ENCODE measurements at places on chromosomes 6 and 20.

DNA sequence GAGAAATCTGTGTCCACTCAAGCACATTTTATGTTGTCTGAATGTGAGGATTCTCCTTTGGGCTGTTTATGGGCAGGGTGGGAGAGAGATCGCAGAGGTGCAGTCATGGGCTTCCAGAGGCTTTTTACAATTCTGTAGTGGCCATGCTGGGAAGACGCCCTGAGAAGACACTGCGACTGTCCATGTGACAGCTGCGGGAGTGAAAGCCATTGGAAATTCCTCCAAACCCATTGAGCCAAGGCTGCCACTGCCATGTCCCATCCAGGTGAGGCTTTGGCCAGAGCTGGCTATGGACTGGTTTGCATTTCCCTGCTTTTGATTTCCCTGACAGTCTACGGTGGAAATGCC lies 216.9 kb upstream of the ECI2 start:
- DNase-seq = no peak

GRCh38 chr6:130937942-130938604 lies 110.9 kb downstream of the SMLR1 start:
- DNase-seq = peak; percentile 61

DNA sequence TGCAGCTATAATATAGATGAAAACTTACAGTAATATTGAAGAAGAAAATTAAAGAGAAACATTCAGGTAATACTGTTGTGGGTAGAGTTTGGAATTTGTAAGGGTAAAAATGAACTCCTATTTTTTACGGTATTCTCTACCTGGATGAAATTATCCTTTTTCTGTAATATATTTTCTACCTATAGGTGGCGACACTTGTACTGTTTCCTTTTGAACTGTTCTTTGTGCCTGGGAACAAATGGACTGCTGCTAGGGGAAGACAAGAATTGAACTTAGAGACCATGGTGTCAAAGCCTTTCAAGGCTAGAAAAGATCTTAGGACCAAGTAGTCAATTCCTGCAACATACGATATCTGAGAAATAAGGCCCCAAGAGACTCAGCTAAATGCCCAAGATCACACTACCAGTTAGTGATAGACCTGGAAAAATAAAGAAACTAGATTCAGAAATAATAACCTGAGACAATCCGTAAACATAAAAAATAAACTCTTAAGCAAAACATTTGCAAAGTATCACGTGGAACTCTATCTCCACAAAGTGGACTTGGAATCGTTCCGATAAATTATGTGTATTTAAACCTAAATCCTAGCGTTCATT lies 383.8 kb downstream of the TFAP2A start:
- peak; percentile 24 for DNase-seq

DNA sequence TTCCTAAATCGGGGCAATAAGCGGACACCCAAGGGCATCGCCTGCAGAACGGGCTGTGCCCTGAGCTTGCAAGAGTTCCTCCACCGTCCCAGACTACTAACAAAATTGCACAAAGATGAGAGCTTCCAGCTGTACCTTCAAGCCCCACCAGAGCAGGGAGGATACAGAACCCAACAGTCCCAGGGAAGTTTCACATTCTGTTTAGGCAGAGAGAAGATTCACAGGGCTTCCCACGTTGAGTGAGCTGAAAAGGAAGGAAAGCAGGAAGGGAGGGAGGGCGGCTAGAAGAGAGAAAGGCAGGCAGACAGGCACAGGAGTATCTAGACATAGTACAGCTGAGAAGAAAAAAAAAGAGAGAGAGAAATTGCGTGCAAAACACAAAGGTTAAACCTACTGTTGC lies 112.6 kb upstream of the AFDN start:
- no peak for DNase-seq

GRCh38 chr6:124027392-124027791 lies 223.7 kb downstream of the NKAIN2 start:
- DNase-seq = no peak

DNA sequence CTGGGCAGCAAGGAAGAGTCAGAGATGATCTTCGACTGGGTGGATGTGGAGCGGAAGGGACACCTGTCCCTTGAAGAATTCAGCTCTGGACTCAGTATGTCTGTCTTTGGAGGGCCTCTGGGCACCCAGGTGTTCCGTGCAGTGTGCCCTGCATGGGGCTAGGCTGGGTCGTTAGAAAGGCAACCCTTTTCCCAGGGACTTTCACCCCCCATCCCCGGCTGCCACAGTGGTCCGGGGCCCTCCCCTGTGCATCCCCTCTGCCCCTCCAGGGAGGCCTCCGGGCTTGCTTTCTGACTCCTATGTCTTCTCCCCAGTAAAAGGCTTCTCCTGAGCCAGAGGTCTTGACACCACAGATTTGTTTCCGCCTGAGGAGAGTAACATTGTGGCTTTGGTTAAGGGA lies 16.2 kb downstream of the RAB44 start:
- no peak for DNase-seq

DNA sequence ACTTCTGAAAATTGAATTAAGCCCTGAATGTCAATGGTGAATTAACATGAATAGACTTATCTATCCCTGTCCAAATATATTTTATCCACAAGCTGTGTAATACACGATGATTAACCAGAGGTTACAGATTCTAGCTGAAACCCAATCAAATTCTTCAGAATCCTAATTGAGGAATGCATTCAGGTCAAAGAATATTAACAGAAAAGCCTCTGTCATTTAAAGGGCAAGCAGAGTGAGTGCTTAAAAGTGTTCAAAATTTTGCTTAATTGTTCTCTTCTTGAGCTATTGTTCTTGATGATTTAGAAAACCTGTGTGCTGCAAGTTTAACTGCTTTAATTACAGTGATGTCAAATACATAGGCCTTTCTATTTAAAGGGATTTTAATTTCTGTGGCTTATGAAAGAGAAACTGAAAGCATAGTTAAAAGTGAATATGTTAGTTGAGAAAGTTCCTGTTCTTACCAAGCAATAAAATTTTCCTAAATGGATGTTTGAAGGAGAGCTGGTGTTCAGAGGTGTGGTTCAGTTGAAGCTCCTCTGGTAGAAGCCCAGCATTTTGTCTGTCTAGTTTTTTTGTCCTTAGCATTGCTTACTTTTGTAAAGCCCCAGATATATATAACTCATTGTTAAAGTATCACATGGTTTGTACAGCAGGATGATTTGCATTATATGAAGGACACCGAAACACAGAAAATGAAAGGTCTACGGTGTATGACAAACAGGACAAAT lies 466.3 kb upstream of the PLCB4 start:
- no peak for DNase-seq

DNA sequence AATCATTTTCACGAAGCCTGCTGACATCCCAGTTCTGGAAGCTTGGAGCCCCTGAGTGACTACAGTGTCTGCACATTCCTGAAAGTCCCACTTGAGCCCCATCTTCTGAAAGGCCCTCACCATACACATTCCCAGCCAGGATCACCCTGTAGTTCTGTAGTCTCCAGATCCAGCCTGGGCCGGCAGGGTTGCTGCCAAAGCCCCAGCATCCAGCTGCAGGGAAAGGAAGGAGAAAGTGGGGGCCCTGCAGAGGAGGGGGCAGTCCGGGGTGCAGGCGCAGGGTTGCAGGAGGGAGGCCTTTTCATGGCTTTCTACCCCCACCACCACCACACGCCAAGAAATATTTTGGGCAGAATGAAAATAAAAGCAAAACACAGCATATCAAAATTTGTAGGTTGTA lies 26.0 kb downstream of the MDFI start:
- no peak for DNase-seq

- DNase-seq = no peak
Measured at GRCh38 chr6:75065523-75065922, 140.3 kb downstream of the COL12A1 start.

DNA sequence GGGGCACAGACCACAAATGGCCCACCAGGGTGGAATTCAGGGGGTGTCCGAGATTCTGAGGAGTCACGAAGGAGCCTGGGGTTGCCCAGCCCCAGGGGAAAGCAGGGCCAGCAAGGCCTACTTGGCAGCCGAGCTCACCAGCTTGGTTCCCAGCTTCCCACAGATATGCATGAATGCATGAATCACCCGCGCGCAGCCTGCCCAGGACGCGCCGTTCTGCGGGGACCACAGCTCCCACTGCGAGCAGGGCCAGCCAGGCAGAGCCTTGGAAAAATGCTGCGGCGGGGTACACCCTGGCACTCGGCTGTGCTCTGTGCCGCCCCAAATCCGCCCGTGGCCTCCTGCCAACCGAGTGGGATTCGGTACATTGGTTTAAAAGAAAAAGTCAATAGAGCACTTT lies 211.0 kb downstream of the NFATC2 start:
- no peak for DNase-seq

GRCh38 chr20:50292591-50293283 lies 102.1 kb downstream of the CEBPB start:
- DNase-seq = peak; percentile 94

DNA sequence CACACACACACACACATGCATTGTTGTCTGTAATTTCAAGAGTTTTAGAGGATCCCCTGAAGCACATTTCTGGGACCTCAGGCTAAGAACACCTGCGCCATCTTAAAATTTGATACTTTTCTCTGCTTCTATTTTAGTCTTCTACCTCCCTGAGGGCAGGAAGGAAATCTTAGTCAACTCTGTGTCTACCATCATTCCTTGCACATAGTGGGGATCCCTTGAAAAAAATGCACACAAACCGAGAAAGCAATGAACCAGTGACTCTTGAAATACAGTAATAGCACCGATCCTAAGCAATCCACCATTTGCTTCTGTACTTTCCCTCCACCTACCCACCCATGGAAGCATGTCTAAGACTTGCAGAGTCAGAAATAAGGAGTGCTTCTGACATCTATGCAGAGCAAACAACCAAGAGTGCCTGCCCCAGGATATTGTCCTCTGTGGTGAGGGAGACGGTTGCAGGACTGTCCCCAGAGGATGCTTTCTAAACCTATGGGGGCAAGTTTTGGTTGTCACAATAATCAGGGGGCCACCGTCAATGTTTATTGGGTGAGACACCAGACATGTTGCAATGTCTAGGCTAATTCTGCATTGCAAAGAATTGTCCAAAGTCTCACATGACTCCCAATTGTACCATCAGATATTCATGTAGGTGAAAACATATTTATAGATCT lies 208.0 kb upstream of the TAB2 start:
- no peak for DNase-seq

DNA sequence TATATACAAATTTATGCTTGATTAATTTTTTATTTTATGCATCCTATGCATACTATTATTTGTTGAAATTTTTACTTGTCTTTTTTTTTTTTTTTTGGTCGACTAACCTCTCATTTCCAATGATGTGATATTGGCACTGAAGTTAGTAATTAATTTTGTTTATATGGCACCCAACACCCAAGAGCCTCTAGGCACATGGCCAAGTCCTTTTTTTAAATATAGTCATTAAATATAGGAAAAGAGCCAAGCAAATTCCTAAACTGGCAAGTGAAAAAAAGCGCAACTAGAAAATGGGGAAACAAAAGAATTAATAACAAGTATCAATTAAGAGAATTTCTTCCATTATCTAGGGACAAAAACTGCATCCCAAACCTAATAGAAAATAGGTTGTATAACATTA lies 85.5 kb upstream of the HS3ST5 start:
- DNase-seq = no peak

DNA sequence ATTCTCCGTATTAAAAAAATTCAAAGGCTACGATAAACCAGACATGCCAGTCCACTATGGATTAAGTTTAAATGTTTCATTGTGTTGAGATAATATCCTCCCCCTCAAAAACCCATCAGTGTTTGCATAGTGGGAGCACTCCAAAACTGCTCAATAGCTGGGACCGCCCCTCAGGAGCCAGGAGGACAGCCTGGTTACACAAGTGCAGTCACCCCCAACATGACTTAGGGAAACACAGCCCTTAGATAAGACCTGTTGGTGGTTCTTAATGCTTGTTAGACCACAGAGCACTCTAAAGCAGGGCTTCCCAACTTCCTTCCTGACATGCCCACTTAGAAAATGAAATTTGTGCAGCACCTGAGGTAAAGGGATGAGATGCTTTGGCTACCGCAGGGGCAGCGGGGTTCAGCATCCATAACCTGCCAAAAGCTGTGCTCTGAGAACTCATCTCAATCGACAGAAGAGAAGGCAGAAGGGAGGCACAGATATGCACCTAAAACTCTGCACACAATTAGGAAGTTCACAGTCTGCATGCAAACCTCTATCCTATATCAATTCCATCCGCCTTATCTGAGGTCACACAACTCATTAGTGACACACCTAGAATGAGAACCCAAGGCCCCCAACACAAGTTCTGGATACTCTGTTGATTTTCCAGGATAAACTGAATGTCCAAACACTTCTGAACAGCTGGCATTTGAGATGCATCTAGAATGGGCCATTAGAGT lies 74.3 kb downstream of the RALGAPA2 start:
- DNase-seq = no peak

- DNase-seq = peak; percentile 65
Measured at GRCh38 chr6:169454204-169454871, 200.7 kb upstream of the THBS2 start.

- no peak for DNase-seq
Measured at GRCh38 chr20:51500311-51500710, 42.2 kb downstream of the NFATC2 start.

GRCh38 chr20:48657426-48658197 lies 170.2 kb downstream of the PREX1 start:
- peak; percentile 62 for DNase-seq

GRCh38 chr6:19519941-19520340 lies 317.2 kb upstream of the ID4 start:
- no peak for DNase-seq

DNA sequence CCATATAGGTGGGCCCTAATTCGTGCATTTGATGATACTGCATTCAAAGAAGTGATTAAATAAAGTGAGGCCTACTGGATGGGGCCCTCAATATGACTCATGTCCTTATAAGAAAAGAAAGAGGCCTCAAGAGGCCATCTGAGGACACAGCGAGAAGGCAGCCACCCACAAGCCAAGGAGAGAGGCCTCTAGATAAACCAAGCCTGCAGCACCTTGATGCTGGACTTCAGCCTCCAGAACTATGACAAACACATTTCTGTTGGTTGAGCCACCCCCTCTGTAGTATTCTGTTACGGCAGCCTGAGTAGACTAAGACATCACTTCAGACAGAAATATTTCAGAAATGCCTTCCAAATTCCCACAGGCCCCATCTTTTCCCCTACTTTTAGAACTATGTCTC lies 82.5 kb upstream of the PLEKHG1 start:
- no peak for DNase-seq

DNA sequence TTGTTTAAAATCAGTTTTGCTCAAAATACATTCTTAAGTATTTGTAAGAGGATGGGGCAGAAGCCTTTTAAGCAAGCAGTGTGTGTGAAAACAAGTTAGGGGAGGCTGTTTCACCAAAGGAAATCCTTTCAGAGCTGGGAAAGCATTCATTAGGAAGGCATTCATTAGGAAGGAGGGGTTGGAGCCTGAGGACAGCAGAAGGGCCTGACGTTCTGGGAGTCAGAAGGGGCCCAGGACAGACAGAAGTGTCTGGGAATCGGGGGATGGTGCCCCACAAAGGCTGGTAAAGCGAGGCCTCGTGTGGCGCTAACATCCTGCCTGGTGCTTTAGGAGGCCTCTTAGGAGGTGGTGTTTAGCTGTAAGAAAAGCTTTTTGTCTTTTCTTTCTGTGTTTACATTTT lies 80.6 kb upstream of the NXT1 start:
- DNase-seq = no peak
